Left lung (tissue), 14 donors: ENCODE measurements at places on chromosomes 7 and 10. TPM values are rescaled to one million over a fixed set of nuclear protein-coding genes. Genes with fewer than 3 reads are reported as not detected.

Gene NPSR1
- total RNA-seq, result not detected

Gene MRLN
- not detected for total RNA-seq

Gene CNNM1
- total RNA-seq, result 0.94 TPM

Gene PSD
- 1.4 TPM for total RNA-seq

Gene ADAM22
- total RNA-seq, result 2.6 TPM

Gene NPC1L1
- 0.06 TPM for total RNA-seq

GRCh38 chr10:15353471-15354017, 17.5 kb downstream of the FAM171A1 start:
- no peaks in the 10 kb centered on the region for H3K27me3 ChIP-seq
- H3K36me3 ChIP-seq, result no peaks in the 10 kb centered on the region
- no peak overlapping the region for H3K27ac ChIP-seq
- no peak overlapping the region for H3K4me3 ChIP-seq
- no peaks in the 10 kb centered on the region for H3K4me1 ChIP-seq

GRCh38 chr7:109131141-109131540, 561.5 kb downstream of the DNAJB9 start:
- H3K36me3 ChIP-seq, result no peaks in the 10 kb centered on the region
- H3K27me3 ChIP-seq, result no peaks in the 10 kb centered on the region
- no peak overlapping the region for H3K4me3 ChIP-seq
- DNase-seq, result no peak

- H3K27ac ChIP-seq, result no peak overlapping the region
- DNase-seq, result no peak
- H3K4me1 ChIP-seq, result no peaks in the 10 kb centered on the region
Observed at GRCh38 chr10:59720377-59720776, 10.7 kb upstream of the SLC16A9 start.
